Activated CD4-positive, CD25-positive, alpha-beta regulatory T cell treated with anti-CD3 and anti-CD28 coated beads, Interleukin-2, amount 50 U/mL, for 72 hours (primary cell): ENCODE measurements at places on chromosomes 6 and 20.

GRCh38 chr6:119022796-119023195 is 55.7 kb downstream of the FAM184A start:
- DNase-seq, result no peak

DNA sequence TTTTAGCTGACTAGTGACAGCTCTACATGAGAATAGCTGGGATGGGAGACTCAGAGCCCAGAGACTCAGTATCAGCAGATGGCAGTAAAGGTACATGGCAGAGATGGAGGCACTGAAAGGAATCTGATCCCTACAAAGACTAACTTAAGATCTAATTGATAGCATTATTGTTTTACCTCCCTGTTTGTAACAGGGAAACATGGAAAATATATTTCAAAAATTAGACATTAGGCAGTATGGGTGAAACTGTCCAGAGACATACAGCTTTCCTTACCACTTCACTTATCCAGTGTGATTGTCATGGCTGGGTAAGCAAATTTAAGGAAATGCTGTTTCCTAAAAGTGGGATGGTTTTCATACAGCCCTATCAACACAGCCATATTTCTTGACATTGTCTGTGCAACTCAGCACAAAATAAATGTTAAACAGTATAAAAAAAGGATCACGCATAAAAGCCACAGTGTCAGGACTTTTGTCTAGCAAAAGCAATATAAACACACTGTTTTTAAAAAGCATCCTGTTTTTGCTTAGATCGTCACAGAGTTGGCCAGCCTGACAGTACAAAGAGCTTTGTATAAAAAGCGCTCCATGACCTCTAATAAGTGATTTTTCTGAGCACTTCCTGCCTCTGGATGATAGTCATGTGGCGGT is 376.9 kb downstream of the PHF3 start:
- no peak for DNase-seq

DNA sequence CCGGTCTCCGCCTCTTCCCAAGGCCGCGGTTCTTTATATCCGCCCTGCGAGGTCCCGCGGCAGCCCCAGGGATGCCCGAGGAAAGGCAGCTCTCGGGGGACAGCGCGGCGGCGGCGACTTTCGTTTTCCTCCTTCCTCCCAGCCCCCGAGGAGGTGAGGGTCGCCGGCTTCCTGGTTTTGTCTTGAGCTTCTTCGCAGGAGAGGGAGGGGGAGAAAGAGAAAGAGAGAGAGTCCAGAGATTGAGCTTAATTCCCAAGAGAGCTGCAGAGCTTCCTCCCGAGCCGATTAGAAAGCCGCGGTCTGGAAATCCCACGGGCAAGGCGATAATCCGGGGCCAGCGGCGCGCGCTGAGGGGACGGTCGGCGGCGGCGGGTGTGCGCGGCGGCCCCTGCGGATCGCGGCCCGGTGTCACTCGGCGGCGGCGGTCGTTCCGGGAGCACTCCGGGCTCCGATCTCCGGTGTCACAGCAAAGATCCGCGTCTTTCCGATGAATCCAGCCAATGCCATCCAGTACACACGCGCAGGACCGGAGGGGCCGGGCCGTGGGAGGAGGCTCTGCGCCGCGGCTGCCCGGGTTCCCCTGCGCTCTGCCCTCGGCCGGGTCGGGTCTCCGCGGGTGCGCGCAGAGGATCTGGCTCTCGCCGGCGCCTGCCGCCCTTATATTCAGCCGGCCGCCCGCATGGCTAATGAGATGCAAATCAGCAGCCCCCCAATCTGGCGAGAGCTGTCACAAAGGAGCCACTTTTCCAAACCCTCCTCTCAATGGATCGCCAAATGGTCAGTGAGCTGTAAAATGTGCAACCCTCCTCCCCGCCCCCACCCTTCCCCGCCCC is at the start of gene DLL1:
DLL1 (minus strand) TSS at position 783 of the 833 bp plus-strand sequence. CDS start 939 bp downstream, outside the sequence.
- no peak for DNase-seq

DNA sequence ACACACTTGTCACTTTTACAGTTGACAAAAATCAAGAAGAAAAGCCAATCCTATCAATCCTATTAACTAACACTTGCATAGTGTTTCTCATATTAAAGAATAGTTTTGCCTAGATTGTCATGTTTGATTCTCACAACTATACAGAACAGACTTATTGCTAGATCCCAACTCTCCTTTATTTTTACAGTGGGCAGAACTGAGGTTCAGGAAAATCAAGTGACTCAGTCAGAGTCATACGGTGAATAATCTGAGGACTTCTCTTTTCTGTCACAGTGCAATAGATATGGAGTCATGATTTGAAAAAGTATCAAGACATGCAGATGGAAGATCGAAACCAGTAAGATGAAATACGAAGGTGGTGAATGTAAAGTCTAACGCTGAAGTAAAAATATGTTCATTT is 195.1 kb upstream of the CITED2 start:
- no peak for DNase-seq

- no peak for DNase-seq
Observed at GRCh38 chr20:9301129-9302090, 213.0 kb upstream of the LAMP5 start.

- DNase-seq, result no peak
Observed at GRCh38 chr6:79812195-79812594, 135.2 kb downstream of the ELOVL4 start.

DNA sequence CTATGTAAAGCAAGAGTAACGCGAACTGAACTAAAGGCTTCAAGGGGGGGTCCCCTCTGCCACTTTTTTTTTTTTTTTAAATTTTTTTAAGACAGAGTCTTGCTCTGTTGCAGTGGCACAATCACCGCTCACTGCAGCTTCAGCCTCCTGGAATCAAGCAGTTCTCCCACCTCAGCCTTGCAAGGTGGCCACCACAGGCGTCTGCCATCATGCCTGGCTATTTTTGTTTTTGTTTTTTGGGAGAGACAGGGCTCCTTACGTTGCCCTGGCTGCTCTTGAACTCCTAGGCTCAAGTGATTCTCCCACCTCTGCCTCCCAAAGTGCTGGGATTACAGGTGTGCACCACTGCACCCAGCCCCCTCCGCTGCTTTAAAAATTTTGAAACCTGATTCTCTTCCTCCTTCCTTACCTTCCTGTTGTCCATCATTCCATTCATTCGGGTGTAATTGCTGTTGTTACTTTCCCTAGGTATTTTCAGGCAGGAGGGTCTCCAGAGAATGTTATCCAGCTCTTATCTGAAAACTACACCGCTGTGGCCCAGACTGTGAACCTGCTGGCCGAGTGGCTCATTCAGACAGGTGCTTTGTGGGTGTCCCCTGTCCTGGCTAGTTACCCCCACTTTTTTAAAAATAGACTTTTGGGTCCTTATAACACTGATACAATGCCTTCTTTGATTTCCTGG is 5.4 kb downstream of the NELFCD start:
- DNase-seq, result no peak

- no peak for DNase-seq
Observed at GRCh38 chr20:55375920-55376319, 629.4 kb downstream of the CBLN4 start.

DNA sequence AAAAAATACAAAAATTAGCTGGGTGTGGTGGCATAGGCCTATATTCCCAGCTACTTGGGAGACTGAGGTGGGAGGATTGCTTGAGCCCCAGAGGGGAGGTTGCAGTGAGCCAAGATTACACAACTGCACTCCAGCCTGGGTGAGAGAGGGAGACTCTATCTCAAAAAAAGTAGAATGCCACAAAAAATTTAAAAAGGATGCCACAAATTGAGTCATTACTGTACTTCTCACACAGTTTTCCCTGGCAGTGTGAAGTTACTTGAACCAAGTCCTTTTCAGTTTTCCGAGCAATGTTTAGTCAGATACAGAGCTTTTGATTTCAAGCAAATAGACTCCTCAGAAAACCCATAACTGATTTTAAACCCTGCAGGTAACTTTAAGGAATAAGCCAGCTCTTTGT is 53.3 kb downstream of the TNFRSF21 start:
- no peak for DNase-seq

GRCh38 chr6:14867802-14868201 is 378.1 kb upstream of the JARID2 start:
- no peak for DNase-seq

GRCh38 chr6:57283106-57283505 is 34.3 kb upstream of the PRIM2 start:
- DNase-seq, result no peak

DNA sequence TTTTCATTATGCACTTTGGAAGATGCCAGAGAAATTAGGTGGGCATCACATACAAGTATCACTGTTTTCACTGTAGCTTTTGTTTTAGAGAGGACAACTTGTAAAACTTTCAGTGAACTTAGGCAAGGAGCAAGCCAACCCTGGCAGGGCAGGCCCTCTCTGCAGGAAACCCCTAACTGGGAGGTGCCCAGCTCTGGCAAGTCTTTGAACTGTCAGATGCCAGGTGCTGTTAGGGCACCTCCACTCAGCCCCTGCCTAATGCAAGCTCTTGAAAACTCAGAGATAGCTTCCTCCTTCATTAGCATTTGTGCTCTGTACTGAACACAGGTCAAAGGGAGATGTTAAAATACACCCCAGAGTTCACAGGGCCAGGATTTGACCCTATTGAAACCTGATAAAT is 774.2 kb upstream of the FLRT3 start:
- DNase-seq, result no peak

GRCh38 chr20:21559305-21559704 is 45.4 kb upstream of the NKX2-2 start:
- DNase-seq, result no peak

- DNase-seq, result no peak
Observed at GRCh38 chr20:23361119-23361475, 885 bp upstream of the GZF1 start.
